ENCODE measurements at places on chromosomes 16 and 17.

GRCh38 chr16:31130336-31130891 lies 5.1 kb downstream of the PRSS8 start:
- no peak for DNase-seq

DNA sequence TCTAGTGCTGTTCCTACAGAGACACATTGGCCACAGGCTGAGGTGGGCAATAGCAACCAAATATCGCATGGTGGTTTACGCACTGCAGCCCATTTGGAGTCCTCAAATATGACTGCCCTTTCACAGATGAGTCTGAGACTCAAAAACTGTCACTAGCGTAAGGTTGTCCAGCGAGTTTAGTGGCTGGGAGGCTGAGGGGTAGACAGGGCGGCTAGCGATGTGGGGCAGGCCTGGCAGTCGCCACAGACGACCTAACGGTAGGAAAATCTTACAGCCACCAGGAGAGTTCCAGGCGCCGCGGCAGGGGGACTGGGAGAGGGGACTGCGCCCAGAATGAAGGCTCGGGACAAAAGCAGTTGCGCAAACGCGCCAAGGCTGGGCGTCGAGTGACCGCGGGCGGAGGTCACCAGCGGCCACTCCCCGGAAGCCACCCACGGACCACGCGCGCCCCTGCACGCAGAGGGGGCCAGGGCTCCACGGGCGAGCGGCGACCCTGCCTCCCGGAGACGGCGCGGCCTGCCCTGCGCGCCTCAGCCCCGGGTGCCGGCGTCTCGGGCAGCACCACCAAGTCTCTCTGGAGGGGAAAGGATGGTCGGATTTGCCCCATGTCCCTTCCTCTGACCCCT lies 699 bp upstream of the MAP1LC3B start:
- no peak for DNase-seq

- DNase-seq: no peak
Observed at GRCh38 chr17:80112471-80113032, 11.2 kb downstream of the GAA start.

GRCh38 chr17:58517378-58517927 lies 3.0 kb upstream of the MTMR4 start:
- DNase-seq: no peak

DNA sequence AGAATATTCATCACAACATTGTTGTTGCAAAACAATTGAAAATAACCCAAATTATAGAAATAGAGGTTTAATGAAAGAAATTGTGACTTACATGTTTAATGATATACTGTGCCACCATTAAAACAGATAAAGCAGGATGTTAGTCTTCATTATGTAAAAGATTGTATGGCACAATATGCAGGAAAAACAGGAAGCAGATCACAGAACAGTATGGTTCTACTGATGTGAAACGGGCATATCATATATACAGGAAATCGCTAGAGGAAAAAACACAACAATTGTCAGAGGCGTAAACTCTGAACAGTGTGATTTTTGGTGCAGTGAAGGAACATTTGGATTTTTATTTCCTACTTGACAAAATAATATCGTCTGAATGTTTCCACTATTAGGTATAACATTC lies 22.0 kb downstream of the OR3A1 start:
- DNase-seq: no peak

GRCh38 chr17:58326609-58327362 lies 1.8 kb downstream of the TSPOAP1 start:
- DNase-seq: no peak

DNA sequence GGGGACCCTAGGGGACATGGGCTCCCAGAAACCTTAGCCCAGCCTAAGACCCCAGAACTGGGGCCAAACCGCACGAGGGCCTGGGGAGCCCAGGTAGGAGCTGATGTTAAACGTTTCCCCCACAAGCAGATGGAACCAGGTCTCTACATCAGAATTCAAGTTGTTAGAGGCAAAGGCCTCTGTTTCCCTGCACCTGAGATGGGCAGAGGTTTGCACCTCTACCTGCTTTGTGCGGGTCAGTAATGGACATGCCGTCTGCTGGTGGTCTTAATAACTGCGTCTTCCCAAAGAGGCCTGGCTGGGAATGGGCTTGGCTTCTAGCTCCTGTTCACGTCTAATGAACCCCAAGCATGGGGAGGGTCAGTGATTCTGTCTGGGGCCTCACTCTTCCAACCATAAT lies 79.1 kb downstream of the NDE1 start:
- DNase-seq: no peak

DNA sequence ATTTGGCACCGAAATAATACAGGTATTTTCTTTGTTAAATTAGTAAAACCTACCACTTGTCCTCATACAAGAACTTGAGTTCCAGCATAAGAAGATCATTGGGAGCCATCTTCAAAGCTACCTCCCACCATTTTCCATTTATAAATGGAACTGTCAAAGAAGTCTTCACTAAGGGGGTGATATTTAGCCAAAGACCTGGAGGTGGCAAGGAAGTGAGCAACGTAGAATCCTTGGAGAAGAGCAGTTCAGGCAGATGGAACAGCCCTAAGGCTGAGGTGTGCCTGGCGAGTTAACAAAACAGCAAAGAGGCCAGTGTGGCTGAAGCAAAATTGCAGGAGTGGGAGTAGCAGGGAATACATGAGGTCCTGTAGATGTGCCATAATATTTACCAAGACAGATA lies 1.8 kb downstream of the KCNJ16 start:
- DNase-seq: no peak

- DNase-seq: no peak
Observed at GRCh38 chr16:66427036-66427860, at the start of gene BEAN1. TSS of gene BEAN1 (plus strand) at chr16:66427295. CDS start at chr16:66437677, 10,382 bp downstream.

GRCh38 chr17:39082482-39082881 lies 69.0 kb downstream of the PLXDC1 start:
- no peak for DNase-seq

- no peak for DNase-seq
Observed at GRCh38 chr17:79830763-79831264, 8.4 kb downstream of the CBX4 start.

GRCh38 chr17:79154446-79154845 lies 79.8 kb downstream of the ENGASE start:
- DNase-seq: no peak

- DNase-seq: no peak
Observed at GRCh38 chr17:79168486-79169055, 93.9 kb downstream of the ENGASE start.

DNA sequence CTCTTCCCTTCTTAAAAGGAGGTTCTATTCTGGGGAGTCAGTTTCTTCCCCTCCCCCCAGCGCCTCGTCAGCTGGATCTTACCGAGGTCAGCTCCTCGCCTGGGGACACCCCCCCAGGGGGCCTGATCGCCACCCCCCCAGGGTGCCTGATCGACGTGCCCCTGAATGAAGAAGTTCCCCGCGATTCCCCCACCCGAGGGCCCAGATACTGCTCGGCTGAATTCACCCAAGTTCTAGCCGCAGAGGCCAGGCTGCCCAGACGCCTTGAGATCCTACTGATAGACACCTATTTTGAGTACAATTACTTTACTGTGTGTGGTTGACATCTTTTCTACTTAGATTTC lies 1.4 kb downstream of the RAB11FIP3 start:
- no peak for DNase-seq

DNA sequence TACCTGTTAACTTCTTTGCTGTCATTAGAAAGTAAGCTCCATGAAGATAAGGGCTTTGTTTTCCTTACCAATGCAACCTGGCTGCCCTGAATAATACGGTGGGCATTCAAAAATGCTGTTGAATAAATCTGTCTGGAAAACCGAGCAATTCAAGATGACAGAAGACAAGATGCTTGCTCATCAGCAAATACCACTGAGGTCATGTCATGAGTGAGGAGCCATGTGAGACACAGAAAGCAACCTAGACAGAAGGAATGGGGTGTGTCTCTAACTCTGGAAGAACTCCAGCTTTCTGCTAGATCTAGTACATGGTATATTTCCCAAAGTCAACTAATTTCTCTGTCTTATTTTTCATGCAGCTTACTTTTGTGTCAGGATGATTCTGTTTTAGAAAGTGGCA lies 64.2 kb downstream of the STH start:
- no peak for DNase-seq

GRCh38 chr17:41660221-41660711 lies 28.4 kb upstream of the EIF1 start:
- no peak for DNase-seq

- peak; percentile 75 for DNase-seq
Observed at GRCh38 chr16:23801378-23801777, 34.4 kb upstream of the PRKCB start.

DNA sequence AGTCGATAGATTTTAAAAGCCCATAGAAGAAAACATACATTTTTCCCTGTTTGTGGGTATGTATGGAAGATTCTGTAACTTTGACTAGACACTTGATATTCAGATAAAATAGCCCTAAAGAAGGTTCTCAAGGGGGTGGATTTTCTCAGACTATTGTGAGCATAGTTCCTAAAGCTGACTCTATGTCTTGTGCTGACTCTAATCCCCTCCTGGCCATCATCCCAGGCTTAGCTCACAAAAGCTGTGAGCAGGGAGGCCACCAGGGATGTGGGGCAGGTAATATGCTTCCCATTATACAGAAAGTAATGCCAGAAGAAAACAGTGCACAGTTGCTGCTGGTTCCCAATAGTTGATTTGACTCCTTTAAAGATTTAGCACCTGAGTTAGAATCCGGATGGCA lies 32.0 kb downstream of the CDH13 start:
- no peak for DNase-seq

DNA sequence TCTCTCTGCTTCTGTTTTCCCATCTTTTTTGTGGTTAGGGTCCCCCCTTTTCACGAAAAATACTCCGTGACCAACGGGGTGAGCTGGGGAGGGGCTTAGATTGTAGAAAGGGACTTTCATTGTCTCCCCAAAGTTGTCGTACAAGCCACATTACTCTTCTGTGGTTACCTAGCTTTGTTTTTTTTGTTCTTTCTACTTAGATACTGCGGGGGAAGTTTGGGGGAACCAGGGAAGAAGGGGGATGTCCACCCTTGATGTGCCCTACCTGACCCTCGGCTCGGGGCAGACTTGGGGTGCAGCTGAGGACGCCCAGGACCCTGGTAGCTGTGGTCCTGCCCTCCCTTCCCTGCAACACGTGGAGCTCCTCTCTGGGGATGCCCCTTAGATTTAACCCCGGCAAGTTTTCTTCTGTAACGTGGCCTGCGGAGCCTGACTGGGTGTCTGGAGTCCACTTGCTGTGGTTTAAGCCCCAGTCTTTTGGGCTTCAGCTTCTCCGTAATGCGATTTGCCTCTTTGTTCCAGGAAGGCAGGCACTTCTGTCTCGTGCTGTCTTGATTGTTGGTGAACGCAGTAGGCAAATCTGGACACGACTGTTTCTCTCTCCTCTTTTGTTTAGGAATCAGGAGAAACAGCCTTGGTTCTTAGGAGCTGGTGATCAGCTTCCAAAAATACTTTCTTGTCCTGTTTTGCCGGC lies 892 bp downstream of the ABCC1 start:
- DNase-seq: peak; percentile 21

GRCh38 chr16:10224850-10225249 lies 42.6 kb upstream of the GRIN2A start:
- DNase-seq: no peak
